ENCODE measurements at places on chromosomes 2 and 18.
A peak's percentile ranks its signal among the peaks of the same experiment; 100 is the strongest.

GRCh38 chr18:7596147-7596546 is 29.0 kb downstream of the PTPRM start:
- DNase-seq = no peak

DNA sequence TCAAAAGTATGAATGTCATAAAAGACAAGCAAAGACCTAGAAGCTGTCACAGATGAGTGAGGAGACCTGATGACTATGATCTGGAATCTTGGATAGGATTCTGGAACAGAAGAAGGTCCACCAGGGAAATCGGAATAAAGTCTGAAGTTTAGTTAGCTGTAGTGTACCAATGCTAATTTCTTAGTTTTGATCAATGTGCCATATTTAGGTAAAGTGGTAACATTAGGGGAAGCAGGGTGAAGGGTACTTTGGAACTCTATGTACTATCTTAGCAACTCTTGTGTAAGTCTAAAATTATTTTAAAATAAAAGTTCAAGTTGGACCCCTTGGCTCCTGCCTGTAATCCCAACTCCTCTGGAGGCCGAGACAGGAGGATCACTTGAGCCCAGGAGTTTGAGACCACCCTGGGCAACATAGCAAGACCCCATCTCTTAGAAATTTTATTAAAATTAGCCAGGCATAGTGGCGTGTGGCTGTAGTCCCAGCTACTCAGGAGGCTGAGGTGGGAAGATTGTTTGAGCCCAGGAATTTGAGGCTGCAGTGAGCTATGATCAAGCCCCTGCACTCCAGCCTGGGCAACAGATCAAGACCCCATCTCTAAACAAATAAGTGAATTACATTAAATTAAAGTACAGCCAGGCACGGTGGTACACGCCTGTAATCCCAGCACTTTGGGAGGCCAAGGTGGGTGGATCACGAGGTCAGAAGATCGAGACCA is 35.9 kb upstream of the EFHD1 start:
- no peak for DNase-seq

DNA sequence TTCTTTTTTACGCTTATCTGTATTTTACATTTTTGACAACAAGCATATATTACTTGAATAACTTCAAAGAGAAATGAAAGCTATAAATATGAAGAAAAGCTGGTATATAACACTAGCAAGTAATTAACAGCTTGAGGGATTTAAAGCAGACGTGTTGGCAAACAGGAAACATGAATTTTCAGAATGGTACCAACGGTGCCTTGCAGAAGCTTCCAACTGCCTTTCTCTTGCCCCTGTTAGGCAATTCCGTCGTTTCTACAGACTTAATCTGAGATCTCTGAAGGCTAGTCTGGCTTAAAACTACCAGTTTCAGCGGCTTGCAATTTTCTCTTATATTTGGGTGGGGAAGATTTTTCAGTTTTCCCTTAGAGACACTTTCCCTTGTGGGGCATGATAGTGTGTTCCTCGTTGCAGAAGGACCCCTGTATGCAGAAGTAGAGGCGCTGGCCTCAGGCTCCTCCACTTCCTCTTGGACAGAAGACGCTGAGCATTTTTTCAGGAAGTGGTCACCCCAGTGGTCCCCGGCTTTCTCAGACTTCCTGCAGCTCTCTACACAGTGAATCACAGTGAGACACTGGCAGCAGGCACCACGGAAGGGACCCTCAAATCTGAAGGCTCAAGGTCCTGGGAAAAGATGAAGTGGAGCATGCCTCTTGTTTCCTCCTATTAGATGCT is 56.2 kb upstream of the SLC16A14 start:
- no peak for DNase-seq

GRCh38 chr2:130776550-130776949 is 21.2 kb downstream of the AMER3 start:
- no peak for DNase-seq

DNA sequence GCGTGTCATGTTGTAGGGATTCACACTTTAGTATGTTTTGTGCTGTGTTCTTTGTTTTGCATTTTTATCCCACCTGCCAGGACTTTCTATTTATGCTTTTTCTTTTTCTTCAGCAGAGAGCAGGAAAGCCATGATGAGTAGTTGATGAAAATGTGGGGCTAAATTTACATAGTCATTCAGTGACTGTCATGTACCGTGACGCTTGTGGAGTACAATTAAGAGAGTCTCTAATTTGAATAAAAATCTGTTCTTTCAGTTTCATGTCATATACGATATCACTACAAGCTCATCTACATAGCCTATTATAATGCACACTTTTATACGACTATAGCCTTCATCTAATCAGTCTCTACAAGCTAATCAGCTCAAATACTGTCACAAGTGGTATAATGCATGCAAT is 112.7 kb upstream of the SPATS2L start:
- DNase-seq = no peak

DNA sequence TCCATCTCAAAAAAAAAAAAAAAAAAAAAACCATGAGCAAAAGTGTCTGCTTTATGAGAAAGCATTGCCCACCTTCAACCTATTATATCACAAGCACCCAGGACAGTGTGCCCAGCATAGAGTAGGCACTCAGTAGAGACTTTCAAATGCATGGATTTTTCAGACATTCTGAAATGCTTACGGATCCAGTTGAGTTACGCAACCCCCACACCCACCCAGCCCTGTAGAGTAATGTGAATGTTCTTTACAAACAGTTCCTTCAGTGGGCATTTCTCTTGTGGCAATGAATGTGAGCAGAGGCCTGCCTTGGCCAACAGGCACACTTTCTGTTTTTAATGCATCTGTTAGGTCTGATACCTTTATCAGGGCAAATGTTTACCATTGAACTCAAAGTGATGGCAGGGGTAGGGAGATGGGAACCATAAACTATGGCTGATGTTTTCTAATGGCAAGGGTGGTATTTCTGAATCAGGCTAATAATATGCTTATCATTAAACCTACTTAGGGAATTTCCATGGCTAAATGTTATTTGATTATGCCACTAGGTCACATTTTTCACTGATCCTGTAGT is 65.0 kb upstream of the RPL31 start:
- no peak for DNase-seq

DNA sequence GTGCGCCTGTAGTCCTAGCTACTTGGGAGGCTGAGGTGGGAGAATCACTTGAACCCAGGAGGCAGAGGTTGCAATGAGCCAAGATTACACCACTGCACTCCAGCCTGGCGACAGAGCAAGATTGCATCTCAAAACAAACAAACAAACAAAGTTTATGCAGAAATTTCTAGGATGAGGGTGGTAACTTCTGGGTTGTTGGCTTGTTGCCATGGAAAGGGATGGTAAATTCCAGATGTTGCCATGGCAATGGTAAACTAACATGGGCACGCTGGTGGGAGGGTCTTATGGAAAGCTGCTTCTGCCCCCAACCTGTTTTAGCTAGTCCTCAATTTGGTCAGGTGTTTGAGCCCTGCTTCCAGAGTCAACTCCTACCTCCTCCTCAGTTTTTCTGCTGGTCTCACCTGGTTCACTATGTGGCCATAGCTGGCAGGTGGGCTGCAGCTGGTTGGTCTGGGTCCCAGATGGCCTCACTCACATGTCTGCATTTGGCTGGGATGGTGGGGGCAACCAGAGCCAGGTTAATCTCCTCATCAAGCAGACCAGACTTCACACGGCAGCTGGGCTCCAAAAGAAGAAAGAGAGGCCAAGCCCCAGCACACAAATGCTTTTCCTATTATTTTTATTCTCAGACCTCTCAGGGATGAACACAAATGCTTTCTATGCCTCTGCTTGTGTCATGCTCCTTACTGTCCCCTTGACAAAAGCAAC is 26.6 kb upstream of the TEX44 start:
- DNase-seq = no peak

- DNase-seq = no peak
Observed at GRCh38 chr2:86552889-86553288, 10.4 kb downstream of the CHMP3 start.

DNA sequence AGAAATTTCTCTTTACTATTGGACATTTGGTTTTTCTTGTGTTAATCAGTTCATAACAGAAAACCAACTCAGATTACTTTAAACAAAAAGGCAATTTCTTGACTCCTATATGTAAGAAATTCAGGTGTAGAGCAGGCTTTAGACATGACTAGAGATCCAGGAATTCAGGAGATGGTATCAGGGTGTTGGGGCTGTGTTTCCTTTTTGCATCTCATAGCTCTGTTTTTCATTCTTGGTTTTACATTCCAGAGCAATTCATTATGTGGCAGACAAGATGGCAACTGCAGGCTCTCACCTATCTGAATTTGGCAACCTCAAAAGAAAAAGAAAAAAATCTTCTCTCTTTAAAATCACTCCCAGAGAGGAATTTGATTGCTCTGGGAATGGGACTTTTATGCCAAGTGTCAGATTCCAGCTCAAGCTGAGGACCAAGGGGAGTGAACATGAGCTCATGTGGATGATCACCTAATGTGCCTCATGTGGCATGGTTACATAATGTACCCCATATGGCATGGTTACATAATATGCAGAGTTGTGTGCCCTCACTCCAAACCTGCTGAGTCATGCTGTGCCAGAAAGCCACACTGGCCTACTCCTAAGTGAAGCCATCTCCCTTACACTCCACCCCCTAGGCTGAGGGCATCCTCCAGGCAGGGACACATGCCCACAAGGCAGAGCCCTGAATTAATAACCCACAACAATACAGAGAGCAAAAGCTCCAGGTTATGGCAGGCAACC is 282.7 kb downstream of the MBD2 start:
- DNase-seq = no peak

- DNase-seq = no peak
Observed at GRCh38 chr2:85436836-85437487, 18.4 kb downstream of the SH2D6 start.

- no peak for DNase-seq
Observed at GRCh38 chr2:68863996-68864395, 7.2 kb downstream of the BMP10 start.

GRCh38 chr18:58993260-58993659 is 128.6 kb downstream of the ZNF532 start:
- no peak for DNase-seq

- DNase-seq = peak; percentile 64
Observed at GRCh38 chr18:3062798-3063680, 50.1 kb upstream of the LPIN2 start.

DNA sequence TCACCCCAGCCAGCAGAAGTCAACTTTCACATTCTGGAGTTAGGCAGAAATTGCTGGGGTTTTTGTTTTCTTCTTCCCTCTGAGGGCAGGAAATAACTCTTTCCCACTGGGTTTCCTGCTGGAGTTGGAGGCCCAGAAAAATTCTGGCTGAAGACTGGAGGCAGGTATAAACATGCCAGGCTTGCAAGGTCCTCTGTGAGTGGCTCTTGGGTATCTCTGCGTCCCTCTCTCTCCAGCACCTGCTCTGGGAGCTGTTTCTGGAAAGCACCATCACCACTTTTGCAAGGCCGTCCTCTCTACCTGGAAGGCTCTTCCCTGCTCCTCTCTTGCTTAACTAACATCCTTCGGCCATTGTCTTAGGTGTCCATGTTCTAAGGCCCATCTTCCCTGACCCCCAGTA is 91.0 kb downstream of the MCFD2 start:
- no peak for DNase-seq

DNA sequence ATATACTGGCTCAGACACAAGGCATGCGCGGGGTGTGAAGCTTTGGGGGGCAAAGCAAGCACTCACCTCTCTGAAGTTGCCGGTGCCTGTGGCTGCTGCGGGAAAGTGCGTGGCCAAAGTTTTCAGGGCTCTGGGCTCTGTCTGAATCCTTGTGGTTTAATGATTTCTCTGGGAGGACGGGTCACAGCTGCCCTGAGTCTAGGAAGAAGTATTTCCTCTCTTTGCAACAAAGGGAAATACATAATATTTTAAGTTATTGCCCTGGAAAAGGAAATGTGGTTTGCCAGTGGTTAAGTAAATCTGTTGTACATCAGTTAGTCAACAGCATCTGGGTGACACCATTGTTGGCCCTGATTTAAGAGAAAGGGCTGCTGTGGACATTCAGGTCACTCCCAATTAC is 56.7 kb upstream of the ZDBF2 start:
- no peak for DNase-seq

DNA sequence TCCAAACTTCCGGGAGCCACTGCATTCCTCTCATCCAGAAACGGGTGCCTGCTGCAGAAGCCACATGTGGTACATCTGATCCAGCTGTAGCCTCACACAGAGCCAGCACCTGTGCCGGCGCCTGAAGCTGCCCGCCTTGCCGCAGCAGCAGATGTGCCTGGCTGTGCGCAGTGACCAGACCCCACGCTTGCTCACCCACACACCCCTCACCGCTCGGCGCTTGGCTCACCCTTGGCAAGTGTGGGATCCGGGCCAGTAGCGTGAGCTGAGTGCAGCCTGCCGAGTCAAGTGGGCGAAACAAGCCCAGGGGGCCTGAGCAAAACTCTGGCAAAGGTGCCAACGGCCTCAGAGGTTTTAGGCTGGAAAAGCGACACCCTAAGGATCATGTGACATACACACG is 220.1 kb upstream of the TMEFF2 start:
- no peak for DNase-seq

DNA sequence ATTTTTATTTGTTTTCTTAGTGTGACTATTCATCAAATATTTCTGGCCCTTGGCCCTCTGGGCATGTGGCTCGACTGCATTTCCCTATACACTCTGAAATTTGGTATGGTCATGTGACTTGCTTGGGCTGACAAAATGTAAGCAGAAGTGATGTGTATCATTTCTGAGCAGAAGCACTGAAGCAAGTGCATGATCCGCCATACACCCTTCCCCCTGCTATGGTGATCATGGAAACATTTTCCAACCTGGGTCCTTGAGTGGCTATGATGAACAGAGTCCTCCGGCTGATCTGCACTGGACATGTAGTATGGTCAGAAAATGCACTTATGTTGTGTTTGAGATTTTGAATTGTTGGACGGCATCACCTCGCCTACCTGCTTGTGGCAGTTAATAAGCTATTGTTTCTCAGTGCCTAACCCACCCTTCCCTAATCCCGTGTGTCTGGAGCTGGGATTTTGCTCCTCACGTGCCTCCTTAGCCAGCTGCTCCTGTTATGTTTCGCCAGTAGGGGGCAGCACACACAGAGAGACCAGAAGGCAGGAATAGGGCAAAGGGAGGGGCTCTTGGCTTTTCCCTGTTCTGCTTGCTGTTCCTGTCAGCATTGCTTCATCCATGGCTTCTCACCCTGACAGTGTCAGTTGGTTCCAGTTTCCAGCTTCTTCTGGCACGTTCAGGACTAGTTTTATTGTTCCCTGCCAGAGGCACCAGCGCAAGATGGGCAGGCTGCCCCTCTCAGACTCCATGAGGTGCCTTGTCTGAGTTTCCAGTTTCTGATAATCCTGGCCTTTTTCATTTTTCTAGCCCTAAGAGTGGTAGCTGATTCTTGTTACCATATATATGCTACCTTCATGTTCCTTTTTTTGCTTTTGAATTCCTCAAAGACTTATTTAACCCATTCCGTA is 207.4 kb downstream of the ARL6IP6 start:
- DNase-seq = peak; percentile 7

- no peak for DNase-seq
Observed at GRCh38 chr2:143175438-143175837, 46.2 kb downstream of the ARHGAP15 start.

Measured in stimulated activated CD4-positive, alpha-beta T cell treated with anti-CD3 and anti-CD28 coated beads, Interleukin-1b, Interleukin-23, amount 100 ng/mL, for 4 hours (primary cell).